ENCODE measurements at places on chromosomes 2 and 18.

DNA sequence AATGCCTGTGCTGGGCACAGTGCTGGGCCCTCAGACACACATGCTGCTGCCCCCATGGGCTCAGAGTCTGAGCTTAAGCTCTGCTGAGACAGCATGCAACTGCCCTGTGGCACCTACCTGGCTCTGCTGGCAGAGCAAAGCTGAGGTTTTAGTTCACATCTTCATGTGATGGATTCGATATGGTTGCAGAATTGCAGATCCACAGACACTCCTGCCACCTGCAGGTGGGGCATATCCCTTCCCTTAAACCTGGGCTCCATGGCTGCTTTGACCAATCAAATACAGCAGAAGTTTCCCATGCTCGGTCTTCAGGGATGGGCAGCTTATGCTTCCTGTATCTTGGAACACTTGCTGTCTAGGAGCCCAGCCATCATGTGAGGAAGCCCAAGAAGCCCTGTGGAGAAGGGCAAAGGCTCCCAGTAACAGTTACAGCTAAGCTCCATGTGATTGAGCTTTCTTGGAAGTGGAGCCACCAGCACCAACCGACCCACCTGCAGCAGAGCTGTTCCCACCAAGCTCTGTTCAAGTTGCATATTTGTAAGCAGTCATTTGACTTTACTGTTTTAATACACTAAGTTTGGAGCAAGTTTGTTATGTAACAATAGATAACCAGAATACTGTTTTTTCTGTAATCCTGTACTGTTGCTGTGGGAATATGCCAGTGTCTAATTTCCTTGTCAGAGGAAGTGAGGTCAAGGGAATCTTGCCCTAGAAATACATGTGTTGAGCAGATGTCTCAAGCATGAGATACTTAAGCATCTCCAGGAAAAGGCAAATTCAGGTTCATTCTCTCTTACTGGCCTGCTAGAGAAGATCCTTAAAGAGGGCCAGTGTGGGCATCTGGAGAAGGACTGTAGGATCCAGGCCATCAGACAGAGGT lies 79.3 kb downstream of the SH3RF3 start:
- no peak for DNase-seq

GRCh38 chr2:179429060-179429471 lies 164.4 kb upstream of the SESTD1 start:
- no peak for DNase-seq

DNA sequence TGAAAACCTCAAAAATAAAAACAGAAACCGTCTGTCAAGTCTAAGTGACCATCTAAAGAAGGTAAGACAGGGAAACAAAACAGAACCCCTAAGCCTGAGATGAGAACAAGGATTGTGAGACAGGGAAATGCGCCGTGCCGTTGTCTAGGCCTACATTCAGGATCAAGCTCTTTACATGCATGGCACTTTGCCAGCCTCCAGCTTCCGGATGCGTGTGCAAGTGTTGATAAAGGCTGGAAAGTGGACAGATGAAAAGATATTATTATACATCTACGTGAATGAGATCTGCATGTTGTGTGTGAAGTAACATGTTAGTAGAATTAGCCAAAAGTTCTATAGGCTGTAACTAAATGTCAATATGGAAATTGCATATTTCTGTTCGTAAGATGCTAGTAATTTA lies 28.6 kb upstream of the TMEM87B start:
- peak; percentile 46 for DNase-seq

- no peak for DNase-seq
Measured at GRCh38 chr2:215966951-215967350, 46.4 kb downstream of the MREG start.

GRCh38 chr2:38898256-38898655 lies 8.6 kb downstream of the ARHGEF33 start:
- no peak for DNase-seq

DNA sequence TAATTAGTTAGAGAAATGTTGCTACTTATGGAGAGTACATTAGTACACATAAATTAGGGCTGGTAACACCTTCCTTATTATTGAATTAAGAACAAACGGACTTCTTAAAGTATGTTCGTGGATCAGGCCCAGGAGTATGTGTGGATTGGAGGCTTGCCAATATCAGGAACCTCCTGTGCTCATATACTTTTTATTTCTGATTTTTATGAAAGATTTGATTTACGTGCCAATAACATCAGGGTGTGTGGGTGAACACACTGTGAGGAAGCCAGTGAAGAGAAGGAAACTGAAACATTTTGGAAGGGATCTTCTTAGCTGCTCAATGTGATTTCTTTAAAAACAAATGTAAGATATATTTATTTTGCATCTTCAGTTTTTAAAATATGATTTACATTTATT lies 113.0 kb downstream of the EFEMP1 start:
- no peak for DNase-seq
